ENCODE measurements at places on chromosomes 2 and 18. TPM values are rescaled to one million over a fixed set of nuclear protein-coding genes. Genes with fewer than 3 reads are reported as not detected.

The EIF4E2 gene
- total RNA-seq, result 150 TPM

DNA sequence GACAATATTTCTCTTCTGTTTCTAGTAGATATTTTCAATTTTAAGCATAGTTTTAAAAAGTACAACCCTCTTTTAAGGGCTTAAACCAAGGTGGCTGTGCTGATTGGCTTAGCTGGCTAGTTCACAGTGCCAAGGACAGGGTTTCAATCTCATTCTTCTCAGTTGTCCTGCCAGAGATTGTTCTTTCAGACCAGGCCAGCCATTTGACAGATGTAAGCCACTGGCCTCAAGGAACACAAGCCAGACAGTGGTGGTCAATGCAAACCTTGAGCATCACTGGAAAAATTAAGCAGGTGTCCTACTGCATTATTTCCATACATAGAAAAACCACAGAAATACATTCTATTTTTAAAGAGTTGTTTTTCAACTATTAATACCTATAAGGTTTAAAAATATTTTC, 5.9 kb downstream of the RNF103 start:
- DNase-seq, result no peak

DNA sequence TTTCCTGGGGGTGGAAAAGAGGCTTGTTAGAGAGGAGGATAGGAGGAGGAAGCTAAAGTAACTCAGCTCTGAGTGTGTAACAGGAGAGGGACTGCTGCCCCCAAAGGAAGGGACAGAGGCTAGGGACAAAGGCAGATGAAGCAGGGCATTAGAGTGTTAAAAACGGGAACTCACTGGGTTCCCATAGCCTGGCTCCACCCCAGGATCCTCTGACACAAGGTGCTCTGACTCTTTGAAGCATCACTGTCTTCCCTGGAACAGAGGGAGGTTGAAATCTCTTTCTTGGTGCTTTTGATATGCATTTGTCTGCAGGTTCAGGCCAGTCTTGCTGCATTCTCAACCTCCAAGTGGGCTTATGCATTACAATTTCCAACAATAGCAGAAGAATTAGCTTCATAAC, 22.9 kb downstream of the IL36A start:
- no peak for DNase-seq

DNA sequence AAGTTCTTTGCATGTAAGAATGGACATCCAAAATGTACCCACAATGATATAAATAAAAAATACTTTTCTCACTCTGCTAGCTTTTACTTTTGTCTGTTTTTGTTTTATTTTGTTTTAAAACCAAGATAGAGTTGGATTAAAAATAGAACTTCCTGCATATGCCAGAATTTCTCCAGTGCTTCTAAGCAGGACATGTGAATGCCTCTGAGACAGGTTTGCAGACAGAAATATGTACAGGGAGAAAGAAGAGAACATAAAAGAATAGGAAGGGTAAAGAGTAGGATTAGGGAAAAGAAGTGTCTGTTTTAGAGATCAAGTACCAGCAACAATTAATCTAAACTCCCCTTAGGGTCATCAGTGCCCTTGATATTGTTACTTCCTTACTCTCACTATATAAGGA, 114.4 kb downstream of the BMPR2 start:
- DNase-seq, result no peak

DNA sequence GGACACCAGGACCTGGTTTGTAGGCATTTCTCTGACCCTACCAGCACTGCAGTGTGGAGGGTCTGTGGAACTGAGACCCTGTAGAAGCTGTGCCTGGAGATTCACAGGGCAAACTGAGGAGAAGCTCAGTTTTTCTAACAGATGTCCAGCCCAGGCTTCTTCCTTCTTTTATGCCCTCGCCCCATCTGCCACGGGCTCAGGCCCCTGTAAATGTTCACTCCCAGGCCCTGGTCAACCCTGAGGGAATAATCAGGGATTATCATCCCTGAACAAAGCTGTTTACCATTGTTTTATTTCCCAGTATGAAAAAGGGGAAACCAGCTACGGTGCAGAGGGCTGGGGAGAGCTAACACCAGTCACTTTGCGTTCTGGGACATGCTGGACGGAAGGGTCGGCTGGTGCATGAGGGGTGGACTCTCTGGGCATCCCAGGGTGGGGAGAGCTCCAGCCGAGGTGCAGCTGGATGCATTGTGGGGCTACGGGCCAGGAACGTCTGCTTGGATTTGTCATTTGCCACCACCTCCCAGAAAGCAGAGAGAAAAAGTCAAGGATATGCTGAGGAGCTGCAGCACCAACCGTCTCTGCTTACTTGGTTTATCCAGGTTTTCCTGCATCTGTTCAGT, 183.8 kb downstream of the TFCP2L1 start:
- DNase-seq, result no peak

GRCh38 chr2:70726947-70727725, 40.9 kb downstream of the ADD2 start:
- DNase-seq, result peak; percentile 70
